ENCODE measurements at places on chromosomes 13 and 19.

DNA sequence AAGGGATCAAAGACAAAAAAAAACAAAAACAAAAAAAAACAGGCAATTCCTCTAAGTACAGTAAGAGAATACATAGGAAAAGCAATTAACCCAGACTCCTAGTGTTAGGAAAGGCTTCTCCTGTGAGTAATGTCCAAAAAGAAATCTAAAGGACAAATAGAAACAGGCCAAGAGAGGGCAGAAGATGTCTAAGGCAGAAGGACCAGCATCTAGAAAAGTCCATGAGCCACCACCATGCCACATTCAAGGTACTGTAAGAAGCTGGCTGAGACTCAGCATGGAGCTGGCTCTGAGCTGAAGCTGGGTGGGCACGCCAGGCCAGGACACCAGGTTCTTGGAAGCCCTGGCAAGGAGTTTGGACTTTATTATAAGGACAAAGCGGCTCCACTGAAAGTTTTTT, 118.1 kb upstream of the FRY start:
- no peak for DNase-seq

DNA sequence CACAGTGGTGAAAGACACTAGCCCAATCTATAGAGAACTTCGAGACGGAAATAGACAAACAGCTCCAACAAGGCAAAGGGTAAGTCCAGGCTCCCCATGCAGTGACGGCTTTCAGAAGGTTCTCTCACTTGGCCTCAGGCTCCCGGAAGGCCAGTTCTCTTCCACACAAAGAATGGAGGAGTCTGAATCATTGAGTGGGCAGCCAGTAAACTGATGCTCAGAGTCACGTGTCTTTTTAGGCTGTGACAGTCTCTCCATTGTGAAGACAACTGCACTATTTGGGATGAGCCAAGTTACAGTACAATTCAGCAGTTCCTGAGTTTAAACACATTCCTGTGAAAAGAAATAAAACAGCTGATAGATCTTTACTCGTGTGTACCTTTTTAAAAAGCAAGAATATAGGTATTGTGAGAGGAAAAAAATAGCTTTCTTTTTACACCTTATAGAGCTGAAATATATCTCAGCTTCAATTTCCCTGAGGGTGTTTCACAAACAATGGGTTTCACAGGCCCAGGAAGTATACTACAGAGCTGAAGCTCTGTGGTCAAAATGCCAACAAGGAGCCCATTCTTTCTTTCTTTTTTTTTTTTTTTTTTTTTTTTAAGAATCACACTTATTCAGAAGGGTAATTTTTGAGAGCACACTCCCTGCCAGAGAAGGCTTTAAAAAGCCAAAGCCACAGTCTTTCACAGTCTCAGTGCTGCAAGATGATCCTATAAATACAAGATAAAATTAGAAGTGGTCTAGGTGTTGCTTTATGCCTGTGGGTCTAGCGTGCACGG, 135.1 kb downstream of the FREM2 start:
- DNase-seq = no peak

GRCh38 chr19:32876919-32877285, 7.3 kb upstream of the SLC7A9 start:
- no peak for DNase-seq

DNA sequence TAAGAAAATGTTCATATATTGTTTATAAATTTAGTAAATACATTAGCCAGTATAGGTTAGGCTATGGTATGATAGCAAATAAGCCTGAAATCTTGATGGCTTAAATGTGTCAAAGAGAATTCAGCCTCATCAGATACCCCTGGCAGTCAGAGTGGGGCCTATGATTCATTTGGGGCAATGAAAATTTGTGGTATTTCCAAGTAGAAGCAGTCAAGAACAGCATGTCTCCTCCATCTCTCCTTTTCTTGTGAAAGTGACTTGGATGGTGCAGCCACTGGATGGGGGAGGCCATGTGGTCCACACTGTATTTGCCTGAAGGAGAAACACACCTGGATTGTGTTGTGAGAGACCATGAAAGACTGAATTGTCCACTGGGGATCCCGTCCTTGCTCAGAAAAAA, 82.7 kb downstream of the DLEU7 start:
- no peak for DNase-seq

GRCh38 chr13:30776661-30777060, 41.3 kb downstream of the ALOX5AP start:
- DNase-seq = no peak

DNA sequence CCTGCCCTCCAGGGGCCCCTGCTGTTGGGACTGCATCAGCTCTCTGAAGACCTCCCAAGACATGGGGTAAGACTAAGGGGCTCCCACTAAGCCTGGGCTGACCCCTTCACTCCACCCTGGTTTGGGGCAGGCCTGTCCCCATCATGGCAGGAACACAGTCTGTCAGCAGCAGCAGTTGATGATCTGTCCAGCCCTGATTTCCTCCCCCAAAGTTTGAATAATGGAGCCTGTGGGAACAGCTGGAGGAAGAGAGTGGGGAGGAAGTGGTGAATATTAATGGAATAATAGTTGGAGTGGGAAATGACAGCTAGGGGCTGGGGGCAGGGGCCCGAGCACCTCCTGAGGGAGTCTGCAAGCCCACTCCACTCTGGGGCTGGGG, 1.3 kb upstream of the B3GNT8 start:
- no peak for DNase-seq

DNA sequence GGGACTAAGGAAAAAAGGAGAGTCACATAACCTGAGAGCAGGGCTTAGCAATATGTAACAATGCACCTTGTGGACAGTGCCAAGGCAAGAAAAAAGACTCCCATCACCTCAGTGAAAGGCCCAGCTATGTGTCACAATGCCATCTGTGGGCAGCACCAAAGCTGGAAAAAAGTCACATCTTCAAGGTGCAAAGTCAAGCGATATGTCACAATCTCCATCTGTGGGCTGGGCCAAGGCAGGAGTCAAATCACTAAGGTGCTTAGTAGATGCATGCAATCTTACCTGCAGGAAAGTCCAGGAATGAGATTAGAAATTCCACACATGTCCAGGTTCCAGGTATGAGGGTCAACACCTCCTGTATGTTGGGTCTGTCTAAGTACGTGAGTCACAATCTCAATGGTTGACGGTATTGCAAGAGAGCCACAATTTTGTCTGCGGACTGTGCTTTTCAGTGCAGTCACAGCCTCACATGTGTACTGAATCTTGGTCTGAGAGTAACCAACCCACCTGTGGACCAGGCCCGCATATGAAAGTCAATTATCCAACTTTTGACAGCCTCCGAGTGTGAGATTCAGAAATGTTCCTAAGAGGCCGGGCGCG, 14.8 kb upstream of the ZNF43 start:
- no peak for DNase-seq

DNA sequence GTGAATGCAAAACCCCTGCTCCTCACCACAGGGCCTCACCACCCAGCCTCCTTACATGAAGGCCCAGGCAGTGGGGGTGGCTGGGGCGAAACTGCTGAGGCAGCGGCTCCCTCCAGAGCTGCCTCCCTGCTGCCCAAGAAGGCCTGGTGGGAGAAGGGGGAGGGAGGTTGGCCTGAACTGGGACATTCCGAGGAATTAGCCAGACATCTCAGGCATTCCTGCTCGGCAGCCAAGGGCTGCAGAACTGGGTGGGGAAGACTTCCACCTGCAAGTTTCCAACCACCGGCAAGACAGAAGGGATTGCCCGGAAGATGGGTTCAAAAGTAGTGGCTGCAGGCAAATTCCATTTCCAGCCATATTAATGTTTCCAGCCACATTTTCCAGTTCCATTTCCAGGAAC, 2.3 kb upstream of the PSPN start:
- DNase-seq = no peak

All from activated T-cell treated with anti-CD3 and anti-CD28 coated beads, Interleukin-2, amount 50 U/mL, for 48 hours (primary cell).